ENCODE measurements at places on chromosomes 5 and 9.

DNA sequence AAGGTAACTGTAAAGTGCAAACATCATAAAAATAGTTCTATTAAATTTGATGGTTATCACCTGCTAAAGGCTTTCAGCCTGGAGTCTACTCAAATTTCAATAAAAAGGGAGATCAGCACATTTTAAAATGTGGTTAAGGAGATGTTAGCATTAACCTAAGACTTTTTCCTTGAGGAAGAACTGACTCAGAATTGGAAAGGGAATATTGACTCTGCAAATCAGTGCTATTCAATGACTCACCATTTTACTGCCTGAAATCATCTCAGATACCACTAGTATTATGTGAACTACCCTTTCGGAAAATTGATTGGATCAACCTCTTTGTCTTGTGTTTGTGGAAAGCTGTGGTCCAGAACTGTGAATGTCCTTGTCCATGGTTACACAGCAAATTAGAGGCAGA, 113.3 kb downstream of the ADRB2 start:
- DNase-seq: no peak

GRCh38 chr5:81855591-81855990, 104.7 kb upstream of the SSBP2 start:
- no peak for DNase-seq

DNA sequence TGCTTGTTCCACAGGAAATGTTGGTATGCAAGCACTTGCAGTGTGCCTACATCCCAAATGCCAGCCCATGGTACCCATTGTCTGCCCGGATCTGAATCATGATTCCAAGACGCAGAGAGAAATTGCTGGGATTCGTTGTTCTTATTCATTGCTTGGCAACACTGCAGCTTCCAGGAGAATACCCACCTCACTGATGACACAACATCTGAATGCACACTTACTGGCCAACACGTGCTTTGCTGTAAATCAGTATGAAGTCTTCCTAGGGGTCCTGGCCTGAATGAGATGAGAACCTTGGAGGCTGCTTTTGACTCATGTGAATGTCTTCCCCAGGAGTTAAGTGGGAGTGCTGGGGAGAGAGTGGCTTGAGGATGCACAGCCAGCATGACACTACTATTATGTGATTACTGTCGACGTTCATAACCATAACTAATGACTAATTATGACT, 11.6 kb downstream of the SRD5A1 start:
- no peak for DNase-seq

DNA sequence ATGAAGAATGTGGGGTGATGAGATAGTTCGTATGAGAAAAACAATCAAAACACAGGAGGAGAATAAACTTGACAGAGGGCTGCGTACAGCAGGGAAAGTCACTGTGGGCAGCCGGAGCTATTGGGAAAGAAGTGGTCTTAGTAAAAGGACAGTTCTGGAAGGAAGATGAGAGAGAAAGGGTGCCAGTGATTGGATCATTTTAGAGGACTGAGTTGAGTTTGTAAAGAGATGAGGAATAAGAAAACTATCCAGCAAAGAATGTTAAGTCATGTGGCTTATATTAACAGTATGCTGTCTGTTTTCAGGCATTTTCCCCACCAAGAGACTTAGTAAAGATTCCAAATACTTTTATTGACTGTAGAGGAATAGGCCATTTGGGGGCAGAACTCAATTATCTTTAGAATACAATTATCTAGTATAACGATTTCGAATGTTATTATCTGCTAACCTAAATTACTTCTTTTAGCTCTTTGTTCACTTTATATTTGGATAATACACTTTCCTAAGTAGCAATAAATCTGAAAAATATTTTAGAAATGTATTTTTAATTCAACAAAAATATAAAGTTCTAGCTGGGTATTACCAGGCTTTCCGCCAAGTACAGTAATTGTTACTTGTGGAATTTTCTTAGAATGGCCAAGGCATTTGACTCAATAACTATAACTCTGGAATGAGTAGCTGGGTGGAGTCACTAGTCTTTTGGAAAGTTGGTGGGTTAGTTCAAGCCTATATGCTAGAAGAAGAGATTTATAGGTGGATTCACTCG, 15.5 kb upstream of the LOX start:
- no peak for DNase-seq

DNA sequence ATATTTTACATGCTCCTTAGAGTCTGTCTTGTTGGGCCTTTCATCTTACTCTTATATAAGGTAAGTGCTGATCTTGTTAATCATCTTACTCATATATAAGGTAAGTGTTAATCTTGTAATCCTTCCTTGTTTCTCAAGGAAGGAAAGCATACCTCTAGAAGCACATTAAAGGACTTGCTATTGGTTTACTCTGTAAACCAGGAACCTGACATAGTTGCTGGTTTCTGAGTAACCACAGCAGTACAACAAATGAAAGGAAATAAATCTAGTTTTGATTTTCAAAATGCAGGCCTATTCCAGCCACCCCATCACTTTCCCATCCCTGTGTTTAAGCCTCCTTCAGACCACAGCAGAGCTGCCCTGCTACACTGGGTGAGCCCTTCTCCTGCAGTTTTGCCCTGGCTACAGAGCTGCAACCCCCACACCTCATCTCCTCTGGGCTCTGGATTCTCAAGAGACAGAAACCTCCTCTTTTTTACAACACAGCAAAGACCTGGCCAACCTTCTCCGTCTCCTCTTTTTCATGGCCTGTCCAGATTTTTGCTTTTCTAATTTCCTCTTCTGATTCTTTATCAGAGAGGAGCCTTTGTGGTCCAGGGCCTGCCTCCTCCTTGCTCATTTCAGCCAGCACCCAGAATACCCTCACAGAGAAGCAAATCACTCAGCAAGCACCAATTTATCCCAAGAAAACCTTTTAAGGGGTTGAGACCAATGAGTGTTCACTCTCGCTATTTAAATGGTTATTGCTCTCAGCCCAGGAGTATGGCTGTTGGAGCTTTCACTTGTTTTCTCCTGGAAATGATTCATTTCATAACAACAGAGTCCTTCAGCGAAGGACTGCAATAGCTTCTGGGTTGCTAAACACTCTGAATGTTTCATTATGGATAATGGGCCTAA, 103.2 kb downstream of the FSTL4 start:
- no peak for DNase-seq

DNA sequence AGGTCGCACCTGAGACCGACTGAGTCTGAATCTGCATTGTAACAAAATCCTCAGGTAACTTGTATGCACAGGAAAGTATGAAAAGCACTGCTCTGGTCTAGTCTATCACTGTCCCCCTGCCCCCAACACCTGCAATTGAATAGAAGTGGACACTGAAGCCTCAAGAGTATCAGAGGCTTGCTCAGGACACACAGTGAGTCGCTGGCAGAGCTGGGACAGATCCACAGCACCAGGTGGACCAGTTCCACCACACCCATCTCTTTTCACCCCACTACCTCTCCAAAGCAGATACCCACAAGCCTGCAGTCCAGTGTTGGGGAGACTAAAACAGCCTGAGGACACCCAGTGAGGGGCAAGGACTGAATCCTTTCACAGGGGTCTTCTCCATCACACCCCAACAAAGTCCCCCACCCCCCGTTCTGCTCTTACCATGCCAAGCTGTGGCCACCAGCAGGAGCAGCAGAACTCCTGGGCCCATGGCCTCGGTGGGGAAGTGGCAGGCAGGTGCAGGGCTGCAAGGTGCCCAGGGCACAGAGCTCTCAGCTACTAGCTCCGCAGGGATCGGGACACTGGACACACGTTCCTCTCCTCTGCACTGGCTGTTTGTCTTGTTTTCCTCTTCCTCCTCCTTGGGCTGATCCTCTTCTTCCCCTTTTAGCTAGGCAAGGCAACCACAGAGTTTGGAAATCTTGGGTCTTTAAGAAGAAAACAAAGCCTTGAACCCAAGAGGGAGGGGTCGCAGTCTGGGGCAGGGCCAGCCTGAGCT, at the start of gene CSF1R:
CSF1R (minus strand) TSS at position 605 of the 766 bp plus-strand sequence; CDS start at position 478, 127 bp downstream.
- no peak for DNase-seq

DNA sequence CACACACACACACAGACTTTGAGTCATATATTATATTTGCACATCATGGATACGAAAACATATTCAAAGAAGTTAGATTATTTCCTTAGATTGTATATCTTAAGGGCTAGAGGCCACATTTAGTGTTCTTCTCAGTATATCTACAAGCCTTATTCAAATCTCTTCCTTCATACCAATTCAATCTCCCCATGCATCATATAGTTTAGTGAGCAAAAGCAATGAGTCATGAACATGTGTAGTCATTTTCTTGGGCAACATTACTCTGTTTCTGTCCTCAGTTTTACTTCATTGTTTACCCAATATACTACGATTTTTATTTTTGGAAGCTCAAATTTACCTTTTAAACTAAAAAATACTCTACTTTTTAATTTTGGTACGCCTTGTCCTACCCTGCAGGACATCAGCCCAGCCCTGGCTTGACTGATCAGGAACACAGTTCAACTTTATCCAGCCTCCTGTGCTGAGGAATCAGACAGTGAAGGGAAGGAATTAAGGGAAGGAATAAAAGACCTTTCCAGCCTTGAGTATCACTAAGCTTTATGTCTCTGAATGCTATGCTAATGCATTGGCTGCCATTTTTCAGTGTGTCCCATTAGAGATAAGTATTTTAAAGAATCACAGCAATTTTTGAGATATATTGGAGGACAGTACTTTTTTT, 101.7 kb upstream of the FST start:
- no peak for DNase-seq

DNA sequence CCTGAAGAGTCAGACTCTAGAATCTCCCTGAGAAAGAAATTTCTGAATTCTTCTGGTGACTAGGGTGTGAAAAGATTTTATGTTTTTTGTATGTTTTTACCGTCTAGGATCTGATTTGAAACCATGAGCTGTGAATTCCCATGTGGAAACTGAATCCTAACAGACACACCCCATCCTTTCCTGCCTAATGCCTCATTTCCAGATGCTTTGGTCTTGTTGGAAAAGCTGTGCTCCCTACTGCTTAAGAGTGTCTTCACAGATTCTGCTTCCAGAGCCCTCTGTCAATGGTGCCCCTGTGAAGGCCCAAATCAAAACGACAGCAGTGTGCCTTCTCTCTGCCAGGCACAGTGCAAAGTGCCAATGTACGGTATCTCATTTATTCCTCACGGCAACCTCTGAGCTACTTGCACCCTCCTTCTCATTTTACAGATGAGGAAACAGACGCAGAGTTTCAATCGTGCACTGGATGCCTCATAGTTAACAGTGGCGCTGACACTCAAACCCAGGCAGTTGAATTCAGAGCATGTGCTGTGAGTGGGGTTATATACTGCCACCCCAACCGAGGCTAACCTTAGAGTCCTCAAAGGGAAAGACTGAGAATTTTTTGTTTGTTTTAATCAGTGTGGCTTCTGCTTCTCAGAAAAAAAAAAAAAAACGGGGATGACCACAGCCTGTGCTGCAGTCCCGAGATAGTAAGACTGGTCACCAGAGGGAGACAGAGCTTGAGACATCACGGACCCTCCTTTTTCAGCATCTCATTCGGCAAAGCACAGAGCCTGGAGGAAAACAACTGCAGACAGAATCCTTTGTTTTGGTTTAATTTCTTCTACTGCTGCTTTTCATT, 188.4 kb downstream of the SNCAIP start:
- DNase-seq: no peak

- no peak for DNase-seq
Measured at GRCh38 chr5:91651704-91652103, 268.6 kb upstream of the ARRDC3 start.

DNA sequence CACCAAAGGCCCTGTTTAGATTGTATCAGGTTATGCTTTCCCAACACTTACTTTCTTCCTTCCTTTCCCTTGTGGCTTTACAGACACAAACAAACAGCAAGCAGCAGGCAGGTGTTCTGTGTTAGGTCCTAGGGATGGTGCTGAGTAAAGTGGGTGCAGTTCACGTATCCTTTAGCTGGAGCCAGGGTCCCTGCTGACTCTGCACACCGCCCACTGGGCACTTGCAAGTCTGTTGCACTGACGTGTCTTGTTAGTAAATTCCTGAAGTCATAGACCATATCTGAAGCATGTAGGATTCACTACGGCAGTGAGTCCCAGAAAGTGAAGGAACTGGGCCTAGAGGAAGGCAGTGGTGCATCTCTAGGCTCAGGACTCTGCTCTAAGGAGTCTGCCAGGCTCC, 96.5 kb downstream of the DAPK1 start:
- no peak for DNase-seq

DNA sequence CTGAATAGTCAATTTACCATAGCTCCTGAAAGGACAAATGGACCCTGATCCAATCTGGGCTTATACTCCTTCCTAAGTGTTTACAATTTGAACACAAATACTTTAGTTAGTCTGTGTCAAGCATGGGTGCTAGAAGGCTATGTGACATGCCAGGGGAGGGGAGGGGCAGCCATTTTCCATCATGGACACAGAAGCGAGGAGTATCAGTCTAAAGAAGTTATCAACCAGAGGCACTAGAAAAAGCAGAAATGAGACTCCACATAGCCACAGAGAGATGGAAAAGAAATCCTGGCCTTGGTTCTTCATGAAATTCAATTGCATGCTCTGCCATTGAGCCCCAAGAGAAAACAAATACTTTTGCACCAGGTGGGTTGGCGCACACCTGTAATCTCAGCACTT, 61.8 kb downstream of the NR6A1 start:
- DNase-seq: no peak

- no peak for DNase-seq
Measured at GRCh38 chr5:157259699-157260098, 6.2 kb upstream of the CYFIP2 start.

DNA sequence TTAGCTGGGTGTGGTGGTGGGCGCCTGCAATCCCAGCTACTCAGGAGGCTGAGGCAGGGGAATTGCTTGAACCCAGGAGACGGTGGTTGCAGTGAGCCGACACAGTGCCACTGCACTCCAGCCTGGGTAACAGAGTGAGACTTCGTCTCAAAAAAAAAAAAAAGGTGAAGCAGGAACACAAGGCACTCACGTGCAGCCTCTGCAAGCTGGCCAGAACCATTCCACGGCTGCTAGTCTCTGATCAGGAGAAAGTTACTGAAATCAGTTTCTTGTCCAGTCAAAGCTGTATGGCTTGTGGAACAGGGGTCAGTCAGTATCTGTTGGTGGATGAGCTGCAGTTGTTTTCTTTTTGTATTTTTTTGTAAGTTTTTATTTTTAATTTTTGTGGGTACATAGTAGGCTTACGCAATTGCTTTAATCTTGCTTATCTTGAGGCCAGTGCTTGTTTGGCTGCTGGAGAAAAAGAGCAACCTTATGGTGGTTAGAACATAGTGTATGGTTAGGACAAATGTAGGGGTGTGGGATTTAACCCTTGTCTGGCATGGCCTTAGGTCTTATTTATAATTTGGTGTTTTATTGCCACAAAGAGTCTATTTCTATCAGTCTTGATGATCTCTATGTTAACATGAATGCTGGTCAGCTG, 32.7 kb upstream of the GTF2H2C start:
- no peak for DNase-seq
